NCI-H748 treated with DMSO at 0.1 percent for 48 hours (cell line): ENCODE measurements at places on chromosomes 11 and 22.

GRCh38 chr11:131849485-131849884, 479.1 kb downstream of the NTM start:
- DNase-seq = no peak

DNA sequence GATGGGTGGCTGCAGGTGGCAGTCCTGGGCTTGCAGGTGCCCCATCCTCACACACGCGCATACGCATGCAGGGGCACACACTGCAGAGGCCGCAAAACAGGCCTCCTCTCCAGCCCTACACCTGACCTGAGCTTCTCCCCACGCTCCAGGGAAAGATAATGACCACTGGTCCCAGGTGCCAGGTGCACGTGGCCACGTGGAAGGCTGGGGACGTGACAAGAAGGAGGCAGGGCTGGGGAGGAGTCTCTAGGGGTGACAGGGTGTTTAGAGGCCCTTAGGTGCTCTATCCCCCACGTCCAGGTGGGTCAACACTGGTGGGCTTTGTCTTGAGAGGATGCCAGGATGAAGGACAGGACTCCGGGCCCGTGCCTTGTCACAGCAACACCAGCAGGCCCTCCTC, 23.5 kb upstream of the CPT1A start:
- DNase-seq = no peak

GRCh38 chr22:45756558-45756957, 84.9 kb downstream of the ATXN10 start:
- DNase-seq = no peak

- DNase-seq = no peak
Measured at GRCh38 chr11:94604482-94604881, 37.3 kb downstream of the PIWIL4 start.

DNA sequence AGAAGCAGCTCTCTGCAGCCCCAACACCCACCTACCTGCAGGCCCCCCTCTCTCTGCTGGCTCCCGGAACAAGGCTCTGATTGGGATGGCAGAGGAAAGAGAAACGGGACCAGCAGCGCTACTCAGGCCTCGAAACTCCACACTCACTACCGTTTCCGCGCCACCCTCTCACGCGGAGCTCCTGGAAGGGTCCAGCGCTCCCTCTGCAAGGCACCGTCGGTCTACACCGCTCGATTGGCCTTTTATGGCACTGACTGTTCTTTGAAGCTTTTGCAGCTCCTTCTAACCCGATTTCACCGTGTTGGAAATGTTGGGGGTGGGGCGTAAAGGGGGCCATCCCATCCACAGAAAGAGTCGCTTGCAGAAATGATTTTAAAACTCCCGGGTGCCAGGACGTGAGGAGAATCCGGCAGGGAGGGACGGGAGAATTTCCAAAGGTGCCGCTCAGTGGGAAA, 323 bp upstream of the PANX1 start:
- peak; percentile 18 for DNase-seq

DNA sequence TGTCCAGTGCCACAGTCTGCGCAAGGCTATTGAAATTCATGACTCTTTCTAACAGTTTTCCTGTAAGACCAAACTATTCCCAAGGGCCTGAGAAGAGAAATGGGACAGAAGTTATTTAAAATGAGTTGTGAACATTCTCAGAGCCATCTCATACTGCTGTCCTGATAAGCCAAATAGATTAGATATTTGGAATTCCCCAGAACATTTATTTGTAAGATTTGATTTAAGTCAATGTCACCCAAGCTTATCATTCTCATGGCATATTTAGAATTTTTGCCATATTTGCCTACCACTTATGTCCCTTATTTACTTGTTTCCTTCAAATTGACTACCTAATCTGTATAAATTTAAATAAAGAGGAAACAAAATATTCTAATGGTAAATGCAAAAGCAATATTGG, 82.4 kb downstream of the NAV2 start:
- no peak for DNase-seq

DNA sequence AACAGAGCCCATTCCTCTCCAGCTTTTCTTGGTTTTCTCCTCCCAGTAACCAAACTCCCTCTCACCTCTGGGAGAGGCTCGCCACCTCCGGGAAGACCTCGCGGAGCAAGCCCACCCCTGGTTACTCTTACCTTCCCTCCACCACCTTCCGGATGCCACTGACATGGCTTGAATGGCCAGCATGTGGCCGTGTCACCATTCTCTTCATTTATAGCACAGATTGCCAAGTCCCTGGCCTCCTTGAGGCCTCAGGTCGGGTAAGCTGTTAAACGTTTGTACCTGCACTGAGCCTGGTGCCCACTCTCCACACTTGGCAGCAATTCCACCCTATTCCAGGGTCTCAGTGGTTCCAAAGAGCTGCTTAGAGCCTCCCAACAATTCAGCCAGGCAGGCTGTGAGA, 8.0 kb upstream of the FXYD2 start:
- no peak for DNase-seq

- peak; percentile 86 for DNase-seq
Measured at GRCh38 chr11:47152953-47153950, 23.4 kb downstream of the ARFGAP2 start.

GRCh38 chr11:28702450-28702790, 594.2 kb downstream of the METTL15 start:
- no peak for DNase-seq

DNA sequence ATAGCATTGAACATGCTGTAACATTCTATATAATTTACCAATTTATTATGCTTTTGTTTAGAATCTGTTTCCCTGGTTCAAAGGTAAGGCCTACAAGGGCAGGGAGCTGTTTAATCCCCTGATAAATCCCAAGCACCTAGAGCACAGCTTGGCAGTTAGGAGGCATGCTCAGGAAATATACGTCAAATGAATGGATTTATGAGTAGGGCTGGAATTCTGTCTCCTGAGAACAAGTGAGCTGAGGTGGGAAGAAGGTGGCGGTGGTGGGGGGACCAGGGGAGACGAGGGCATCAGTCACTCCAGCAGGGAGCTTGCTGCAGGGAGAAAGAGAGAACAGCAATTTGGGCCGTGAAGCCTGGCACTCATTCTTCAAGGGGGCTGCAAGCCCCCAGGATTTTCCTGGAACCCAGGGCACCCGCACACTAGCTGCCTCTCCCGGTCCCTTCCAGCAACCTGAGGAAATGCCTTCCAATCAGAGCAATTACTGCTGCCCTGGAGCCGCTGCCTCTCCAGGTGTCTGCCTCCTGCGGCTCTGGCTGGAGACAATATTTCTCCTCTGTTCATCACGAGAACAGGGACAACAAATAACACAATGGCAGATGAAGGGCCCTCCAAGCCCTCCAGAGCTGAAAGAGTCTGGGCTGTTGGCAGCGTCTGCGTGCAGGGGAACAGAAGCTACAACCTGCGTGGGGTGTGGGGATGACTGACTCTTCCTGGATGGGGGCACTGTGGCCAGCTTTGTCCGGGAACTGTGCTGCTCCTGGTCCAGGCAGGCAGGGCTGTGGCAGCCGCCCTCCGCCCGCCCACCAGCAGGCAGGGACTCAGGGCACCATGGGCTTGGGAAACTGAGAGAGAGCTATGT, 233.4 kb downstream of the ST3GAL4 start:
- DNase-seq = no peak

DNA sequence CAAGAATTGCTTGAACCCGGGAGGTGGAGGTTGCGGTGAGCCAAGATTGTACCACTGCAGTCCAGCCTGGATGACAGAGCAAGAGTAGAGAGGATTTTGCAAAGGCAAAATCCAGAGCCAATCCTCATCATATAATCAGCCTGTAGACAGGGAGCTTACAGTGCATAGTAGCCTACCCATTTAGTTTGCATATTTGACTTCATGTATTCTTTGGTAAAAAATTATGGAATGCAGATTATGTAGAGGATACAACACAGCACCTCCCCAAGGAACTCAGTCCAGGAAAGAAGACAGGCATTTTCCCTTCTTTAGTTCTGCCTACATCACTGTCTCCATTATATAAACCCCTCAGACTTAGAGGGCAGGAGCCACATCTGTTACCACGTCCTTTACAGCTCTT, 39.7 kb upstream of the YWHAH start:
- DNase-seq = no peak

- DNase-seq = no peak
Measured at GRCh38 chr11:101706541-101706940, 122.7 kb upstream of the TRPC6 start.

GRCh38 chr11:33696931-33697638, 3.5 kb downstream of the C11orf91 start:
- DNase-seq = no peak

DNA sequence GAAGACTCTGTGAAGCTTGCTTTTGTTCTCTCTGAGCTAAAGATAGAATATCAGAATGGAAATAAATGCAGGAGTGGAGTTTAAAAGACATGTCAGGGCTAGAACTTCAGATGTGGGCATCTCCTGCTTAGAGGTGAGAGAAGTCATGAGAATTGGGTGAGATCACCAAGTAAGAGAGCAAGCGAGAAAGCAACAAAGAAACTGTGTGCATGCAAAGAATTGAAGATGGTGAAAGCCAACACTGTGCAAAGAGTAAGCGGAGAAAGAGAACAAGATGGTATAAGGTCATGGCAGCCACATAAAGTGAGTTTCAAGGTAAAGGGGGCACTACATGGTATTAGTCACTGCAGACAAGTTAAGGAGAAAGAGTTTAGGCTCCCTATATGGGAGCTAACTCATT, 57.3 kb upstream of the SCUBE2 start:
- DNase-seq = no peak

GRCh38 chr11:86702220-86702983, 30.0 kb upstream of the ME3 start:
- DNase-seq = no peak

DNA sequence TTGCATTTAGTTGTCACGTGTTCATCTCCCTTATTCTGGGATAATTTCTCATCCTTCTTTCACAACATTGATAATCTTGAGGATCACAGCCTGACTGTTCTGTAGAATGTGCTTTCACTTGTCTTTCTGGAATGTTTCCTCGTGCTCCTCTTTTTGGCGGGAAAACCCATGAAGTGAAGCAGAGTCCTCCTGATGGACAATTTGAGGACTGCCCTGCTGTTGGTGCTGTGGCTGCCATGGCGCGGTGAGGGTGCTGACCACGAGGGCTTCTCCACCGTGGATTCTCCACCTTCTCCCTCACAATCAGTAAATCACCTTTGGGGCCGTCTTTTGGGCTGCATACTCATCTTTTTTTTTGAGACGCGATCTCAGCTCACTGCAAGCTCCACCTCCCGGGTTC, 946.9 kb downstream of the BRD1 start:
- DNase-seq = no peak

DNA sequence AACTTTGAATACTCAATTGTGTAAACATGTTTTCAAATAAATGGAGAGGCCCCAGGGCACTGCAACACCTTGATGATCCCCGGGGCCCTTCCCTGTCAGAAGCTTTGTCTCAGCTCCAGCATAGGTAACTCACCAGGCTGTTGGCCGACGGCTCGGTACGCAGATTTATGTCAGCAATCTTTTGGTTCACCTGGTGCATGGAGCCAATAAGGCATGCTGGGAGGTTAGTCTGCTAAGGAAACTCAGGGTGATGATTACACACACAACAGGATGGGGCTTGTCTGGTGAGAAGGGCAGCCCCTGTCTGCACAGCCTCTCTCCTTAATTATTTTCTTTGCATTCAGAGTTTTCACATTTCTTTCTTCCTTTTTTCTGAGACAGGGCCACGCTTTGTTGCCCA, 10.8 kb downstream of the FAM227A start:
- no peak for DNase-seq
